ENCODE measurements at places on chromosomes 12 and 14.

- peak; percentile 56 for DNase-seq
Observed at GRCh38 chr12:12503384-12504078, 59.1 kb downstream of the DUSP16 start.

GRCh38 chr12:6826734-6827436 is 1.3 kb upstream of the P3H3 start:
- DNase-seq: peak; percentile 18

GRCh38 chr14:42172304-42172703 is 565.6 kb downstream of the LRFN5 start:
- DNase-seq: no peak

- no peak for DNase-seq
Observed at GRCh38 chr14:100176811-100177327, 17.4 kb upstream of the DEGS2 start.

- no peak for DNase-seq
Observed at GRCh38 chr14:20714593-20715250, 26.2 kb downstream of the ANG start.

- no peak for DNase-seq
Observed at GRCh38 chr12:11916771-11917170, 154.0 kb upstream of the BCL2L14 start.

DNA sequence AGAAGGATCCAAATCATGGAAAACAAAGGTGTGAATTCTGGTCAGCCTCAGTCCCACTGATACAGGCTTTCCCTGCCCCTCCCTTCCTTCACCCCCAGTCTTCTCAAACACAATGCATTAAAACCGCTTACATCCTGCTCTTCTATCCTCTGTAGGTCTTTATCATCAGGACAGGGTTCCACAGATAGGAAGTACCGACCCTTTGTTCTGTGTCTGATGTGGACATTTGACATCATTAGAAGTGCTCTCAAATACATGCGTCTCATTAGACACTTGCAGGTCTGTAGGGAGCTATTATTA is 339 bp downstream of the EDDM3B start:
- DNase-seq: no peak

- peak; percentile 13 for DNase-seq
Observed at GRCh38 chr12:25320123-25321006, 69.6 kb upstream of the KRAS start.

DNA sequence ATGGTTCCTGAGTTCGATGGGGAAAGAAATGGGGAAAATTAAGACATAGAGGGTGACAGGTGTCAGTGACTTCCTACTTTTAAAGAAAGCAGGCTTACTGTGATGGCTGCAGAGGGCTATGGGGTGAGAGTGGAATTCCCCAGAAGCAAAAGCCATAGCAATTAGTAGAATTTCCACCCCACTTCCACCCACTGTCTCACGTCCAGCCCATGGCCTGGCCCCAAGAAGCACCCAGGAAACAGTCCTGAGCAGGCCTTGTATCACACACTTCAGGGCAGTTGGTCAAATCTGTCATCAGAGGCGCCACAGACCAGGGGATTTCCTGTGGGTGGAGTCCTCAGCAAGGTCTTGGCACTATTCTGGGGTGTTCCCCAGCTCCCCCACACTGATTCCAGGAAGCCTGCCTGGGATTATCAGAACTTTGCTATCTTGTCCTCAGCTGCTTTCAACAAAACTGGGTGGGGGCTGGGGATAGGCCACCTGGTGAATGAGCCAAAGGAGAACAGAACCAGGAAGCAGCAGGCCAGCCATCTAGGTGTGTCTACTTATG is 120.1 kb upstream of the CCND2 start:
- peak; percentile 85 for DNase-seq

- peak; percentile 15 for DNase-seq
Observed at GRCh38 chr12:63150713-63151622, at the start of gene AVPR1A. Gene AVPR1A (minus strand): TSS chr12:63151201. CDS start chr12:63150836, 365 bp downstream.

DNA sequence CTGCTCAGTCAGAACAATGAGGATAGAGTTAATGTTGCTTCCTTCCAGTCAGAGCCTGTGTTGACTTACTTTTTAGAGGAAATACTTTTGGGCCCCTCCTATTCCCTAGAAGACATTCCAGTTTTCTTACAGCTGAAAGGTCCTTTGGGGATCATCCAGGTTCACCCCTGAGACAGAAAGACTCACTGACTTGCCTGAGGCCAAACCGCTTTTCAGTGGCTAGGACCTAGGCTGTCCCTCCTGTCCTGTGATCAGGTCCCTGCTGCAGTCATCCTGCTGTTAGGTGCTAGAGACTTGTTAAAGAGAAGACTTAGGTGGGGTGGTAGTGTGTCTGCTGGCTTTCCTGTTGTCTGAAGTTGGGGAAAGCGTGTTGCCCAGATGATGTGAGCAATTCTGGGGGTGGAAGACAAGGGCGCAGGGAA is 39.6 kb downstream of the SUSD6 start:
- no peak for DNase-seq

GRCh38 chr14:67574806-67575205 is 25.3 kb downstream of the PIGH start:
- no peak for DNase-seq

DNA sequence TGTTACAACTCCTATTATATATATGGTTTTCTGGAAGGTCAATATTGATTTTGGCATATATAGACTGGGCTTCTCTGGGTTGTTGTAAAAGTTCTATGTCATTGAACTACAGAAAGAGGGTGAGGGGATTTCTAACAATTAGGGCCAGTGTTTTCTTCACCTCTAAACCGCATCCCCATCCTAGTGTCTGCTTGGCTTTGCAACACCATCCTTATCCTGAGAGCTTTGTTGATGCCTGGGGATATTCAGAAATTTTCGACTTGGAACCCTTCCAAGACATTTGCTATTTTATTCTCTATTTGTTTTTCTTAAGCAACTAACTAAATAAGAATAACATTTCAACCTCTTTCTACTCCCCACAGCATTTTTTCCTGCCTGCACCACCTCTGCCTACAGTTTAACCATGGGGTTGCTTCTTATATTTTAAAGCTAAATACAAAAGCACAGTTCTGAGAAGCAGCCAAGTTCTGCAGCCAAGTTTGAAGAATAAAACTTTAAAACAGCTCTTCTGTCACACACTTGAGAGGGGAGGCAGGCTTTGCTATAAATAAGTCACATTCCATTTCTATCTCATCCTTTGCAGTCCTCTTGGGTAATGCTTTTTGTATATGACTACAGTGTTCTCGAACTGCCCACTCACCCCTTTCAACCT is 53.4 kb downstream of the RGS6 start:
- no peak for DNase-seq

GRCh38 chr12:68335462-68335861 is 3.3 kb upstream of the MDM1 start:
- no peak for DNase-seq

GRCh38 chr12:6295094-6295811 is 15.2 kb upstream of the PLEKHG6 start:
- DNase-seq: no peak

- DNase-seq: no peak
Observed at GRCh38 chr12:115132905-115133304, 448.9 kb upstream of the TBX3 start.

DNA sequence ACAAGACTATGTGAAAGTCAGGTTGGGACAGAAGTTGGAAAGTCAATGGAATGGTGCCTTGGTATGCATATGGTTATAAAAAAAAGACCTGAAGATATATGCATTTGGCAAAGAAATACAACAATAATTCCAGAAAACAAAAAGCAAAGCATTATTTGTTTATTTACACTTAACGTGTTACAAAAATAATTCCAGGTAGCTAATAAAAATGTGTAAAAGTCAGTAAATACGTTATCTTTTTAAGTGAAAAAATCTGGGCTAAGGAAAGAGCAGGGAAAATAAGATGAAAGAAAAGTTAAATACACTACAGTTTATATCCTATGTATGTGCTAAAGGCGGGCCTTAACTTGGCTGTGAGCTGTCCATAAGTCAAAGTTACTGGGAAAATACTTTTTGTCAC is 266.3 kb downstream of the MED13L start:
- no peak for DNase-seq

DNA sequence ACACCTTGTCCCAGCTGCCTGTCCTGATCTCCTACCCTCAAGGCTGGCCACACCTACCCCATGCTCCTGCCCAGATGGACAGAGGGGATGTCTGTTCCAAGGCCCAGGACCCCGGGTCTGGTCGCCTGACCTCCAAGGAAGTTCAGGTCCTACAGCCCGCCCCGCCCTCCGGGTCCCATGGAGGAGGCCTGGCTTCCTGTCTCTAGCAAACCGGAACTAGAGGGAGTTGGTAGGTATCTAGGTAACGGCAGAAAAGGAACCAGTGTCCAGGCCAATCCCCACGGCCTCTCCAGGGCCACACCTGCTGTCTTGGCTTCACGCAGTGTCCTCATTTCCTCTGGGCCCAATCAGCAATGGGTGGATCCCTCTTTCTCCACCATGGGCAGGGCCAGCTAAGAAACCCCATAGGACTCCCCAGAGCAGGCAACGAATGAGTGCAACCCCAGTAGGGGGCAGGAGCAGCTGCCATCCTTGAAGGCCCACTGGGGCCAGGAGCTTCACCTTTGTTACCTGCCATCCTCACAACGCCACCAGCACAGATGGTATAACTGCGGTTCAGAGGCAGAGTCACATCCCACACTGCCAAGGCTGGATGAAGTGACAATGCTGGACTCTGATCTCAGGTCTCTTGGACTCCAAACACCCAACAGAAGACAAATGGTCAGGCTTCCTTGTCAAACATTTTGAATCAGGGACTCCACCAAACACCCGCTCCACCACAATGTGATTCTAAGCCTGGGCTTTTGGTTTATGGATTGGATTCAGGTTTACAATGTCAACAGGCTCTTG is 25.1 kb upstream of the RPLP0 start:
- DNase-seq: peak; percentile 51

DNA sequence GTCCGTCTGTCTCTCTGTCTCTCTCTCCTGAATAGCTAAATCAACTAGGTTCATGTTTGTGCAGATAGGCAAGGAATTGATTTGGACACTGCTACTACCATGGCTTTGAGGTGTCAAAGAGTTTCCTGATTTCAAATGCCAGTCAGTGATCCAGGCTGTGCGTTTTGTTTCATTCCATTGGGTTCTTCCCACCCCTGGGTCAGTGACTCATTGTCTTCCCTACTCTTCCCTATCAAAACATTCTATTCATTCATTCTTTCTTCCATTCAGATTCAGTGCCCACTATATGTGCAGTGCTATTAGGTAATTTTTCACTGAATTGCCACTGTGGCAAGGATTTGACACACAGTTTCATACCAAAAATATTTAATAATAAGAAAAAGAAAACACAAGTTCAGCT is 50.4 kb downstream of the RPH3A start:
- no peak for DNase-seq

- DNase-seq: no peak
Observed at GRCh38 chr12:2890001-2890387, 697 bp upstream of the TULP3 start.

GRCh38 chr12:91275321-91275720 is 92.7 kb upstream of the DCN start:
- DNase-seq: no peak

DNA sequence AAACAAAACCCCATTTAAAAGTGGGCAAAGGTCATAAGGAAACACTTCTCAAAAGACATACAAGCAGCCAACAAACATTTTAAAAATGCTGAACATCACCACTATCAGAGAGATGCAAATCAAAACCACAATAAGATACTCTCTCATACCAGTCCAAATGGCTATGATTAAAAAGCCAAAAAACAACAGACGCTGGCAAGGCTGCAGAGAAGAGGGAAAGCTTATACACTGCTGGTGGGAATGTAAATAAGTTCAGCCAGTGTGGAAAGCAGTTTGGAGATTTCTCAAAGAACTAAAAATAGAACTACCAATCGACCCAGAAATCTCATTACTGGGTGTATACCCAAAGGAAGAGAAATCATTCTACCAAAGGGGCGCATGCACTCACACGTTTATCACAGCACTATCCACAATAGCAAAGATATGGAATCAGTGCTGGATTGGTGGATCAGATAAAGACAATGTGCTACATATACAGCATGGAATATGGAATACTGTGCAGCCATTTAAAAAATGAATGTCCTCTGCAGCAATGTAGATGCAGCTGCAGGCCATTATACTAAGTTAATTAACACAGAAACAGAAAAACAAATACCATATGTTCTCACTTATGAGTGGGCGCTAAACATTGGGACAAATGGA is 102.1 kb upstream of the DAAM1 start:
- DNase-seq: no peak

GRCh38 chr12:105862163-105862821 is 276.5 kb downstream of the NUAK1 start:
- no peak for DNase-seq

GRCh38 chr12:50545786-50546185 is 41.0 kb downstream of the DIP2B start:
- no peak for DNase-seq

DNA sequence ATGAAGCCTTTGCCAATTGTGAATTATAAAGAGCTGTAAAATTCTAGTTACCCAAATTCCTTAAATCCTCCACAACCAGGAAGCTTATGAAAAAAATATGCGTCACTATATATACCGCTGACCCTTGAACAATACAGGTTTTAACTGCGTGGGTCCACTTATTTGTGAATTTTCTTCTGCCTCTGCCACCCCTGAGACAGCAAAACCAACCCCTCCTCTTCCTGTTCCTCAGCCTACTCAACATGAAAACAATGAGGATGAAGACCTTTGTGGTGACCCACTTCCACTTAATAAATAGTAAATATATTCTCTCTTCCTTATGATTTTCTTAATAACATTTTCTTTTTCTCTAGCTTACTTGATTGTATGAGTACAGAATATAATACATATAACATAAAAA is 42.2 kb downstream of the CMKLR1 start:
- DNase-seq: no peak

GRCh38 chr12:81872400-81872799 is 113.2 kb upstream of the PPFIA2 start:
- no peak for DNase-seq

- no peak for DNase-seq
Observed at GRCh38 chr14:61588419-61588901, 106.9 kb upstream of the HIF1A start.

DNA sequence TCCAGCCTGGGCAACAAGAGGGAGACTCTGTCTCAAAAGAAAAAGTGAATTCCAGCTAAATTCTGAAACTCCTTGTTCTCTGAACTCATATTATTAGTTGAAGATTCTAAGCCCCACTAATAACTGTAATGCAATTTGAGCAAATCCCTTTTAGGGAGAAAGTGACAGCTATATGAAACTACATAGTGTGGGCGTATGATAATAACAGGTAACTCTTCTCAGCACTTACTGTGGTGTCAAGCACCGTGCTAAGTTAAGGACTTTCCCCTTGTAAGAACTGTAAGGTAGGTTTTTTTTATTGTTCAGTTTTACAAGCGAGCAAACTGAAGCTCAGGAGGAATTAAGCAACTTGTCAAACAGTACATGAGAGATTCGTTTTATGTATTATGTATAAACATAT is 5.4 kb downstream of the ANKRD13A start:
- no peak for DNase-seq

GRCh38 chr14:99687284-99688209 is 3.4 kb downstream of the CYP46A1 start:
- DNase-seq: peak; percentile 53

DNA sequence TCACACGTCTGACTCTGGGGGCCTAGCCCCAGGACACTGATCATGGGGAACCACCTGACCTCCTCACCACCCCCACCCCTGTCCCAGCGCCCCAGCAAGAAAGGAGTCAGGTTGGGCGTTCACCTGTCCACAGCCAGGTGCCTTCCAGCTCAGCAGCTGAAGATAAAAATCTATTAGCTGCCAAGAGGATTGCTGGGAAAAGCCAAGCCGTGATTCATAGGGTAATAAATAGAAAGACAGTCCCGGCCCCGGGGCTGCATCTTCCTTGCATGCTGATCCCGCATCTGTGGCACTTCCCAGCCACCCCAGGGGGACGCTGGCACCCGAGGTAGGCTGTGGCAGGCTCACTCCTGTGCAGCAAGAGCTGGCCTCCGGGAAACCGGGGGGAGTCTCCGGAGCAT is 70.2 kb upstream of the NCOR2 start:
- DNase-seq: no peak

Measured in activated CD4-positive, alpha-beta T cell treated with anti-CD3 and anti-CD28 coated beads for 36 hours (primary cell).